ENCODE measurements at places on chromosomes 7 and 10.

GRCh38 chr7:123367031-123367430 lies 167.3 kb upstream of the SLC13A1 start:
- no peak for DNase-seq

- DNase-seq: no peak
Measured at GRCh38 chr7:29953726-29954347, 35.8 kb downstream of the SCRN1 start.

DNA sequence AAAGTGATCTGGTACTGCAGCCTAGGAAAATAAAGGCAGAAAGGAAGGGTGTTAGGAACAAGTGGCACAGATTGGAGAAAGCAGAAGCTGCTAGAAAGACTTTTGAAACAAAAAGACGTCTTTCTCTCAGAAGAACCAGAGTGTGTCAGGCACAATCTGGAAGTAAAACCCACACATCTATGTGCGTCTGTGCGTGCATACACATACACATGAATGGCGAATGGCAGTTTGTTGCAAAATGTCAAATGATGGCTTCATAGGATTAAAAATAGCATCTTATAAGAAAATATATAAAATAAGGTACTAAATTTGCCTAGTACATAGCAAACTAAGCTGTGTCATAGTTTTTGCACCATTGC lies 246.3 kb downstream of the CDK14 start:
- no peak for DNase-seq

DNA sequence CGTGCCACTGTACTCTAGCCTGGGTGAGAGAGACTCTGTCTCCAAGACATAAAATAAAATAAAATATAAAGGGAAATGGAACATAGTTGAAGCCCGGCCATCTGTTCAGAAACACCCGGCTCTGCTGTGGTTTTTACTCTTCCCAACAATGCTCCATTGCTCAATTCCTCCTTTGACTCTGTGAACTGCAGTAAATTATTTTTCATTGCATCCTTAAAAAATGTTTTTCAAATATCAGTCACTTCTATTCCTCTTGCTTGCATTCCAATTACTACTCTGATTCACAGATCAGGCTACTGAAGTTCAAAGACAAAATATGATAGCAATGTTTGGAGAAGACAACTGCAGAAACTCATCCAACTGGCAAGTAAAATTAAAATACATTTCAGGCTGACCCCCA lies 983.0 kb downstream of the SORCS1 start:
- DNase-seq: no peak

- DNase-seq: no peak
Measured at GRCh38 chr7:136104269-136104603, 127.1 kb upstream of the MTPN start.

DNA sequence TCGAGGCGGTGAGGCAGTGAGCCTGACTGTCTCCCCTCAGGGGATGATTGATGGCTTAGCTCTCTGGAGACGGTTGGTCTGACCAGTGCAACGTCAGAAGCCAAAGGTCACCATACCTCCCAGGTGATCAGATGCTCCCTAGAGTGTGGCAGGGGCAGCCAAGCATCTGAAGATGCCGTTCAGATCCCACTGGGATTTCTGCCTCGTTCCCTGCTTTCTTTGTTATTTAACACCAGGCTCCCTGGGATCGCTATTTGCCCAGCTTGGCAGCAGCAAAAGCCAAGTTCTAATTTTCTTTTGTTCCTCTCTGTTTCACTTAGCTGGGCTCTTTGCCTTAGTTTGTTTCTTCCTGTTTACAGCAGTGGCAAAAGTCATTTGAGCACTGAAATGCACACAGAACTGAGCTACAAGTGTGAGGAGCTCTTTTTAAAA lies 53.5 kb upstream of the SVIL start:
- no peak for DNase-seq

DNA sequence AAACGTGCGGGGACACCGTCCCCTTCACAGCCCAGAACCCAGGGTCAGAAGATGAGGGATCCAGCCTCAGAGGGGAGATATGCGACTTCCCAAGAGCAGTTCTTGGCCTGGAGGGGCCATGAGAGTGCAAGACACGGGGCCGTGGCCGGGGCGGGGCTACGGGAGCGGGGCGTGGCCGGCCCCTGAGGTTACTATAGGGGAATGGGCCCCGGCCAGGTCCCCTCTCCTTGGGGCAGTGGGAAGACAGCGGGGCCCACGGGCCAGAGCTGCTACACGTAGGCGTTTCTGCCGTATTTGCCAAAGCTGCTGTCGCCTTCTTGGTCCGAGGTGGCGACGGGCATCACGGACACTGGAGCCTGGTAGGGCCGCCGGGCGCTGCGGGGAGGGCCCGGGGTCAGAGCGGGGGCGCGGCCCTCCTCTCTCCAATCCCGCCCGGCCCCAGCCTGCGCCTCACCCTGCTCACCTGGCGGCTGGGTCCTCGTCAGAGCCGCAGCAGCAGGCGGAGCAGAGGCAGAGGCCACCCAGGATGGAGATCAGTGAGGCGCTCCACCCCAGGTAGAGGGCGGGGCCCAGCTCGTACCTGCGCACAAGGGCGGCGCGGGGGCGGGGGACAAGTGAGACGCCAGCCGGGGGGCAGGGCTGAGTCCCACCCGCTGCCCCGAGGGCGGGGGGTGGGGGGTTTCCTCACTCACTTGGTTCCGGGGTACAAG lies 5.3 kb downstream of the CLDN15 start:
- no peak for DNase-seq

- no peak for DNase-seq
Measured at GRCh38 chr10:65112573-65112972, 1591.4 kb downstream of the REEP3 start.

DNA sequence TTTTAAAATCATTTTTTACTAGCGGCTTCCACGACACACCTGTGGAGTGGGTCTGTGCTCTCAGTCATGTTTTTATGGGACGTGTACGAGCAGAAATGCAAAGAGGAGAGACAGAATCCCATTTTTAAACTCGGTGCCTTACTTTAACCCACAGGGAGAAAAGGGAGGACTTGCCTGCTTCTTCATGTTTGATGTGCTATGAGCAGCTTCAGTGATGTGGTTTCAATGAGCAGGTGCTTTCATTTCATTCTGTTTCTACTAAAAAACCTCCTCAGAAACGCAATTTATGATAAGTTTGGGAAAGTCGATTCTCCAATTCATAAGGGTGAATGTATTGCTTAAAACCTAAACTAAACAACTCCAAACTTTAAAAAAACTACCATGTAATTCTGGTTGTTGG lies 537.2 kb downstream of the GATA3 start:
- no peak for DNase-seq

DNA sequence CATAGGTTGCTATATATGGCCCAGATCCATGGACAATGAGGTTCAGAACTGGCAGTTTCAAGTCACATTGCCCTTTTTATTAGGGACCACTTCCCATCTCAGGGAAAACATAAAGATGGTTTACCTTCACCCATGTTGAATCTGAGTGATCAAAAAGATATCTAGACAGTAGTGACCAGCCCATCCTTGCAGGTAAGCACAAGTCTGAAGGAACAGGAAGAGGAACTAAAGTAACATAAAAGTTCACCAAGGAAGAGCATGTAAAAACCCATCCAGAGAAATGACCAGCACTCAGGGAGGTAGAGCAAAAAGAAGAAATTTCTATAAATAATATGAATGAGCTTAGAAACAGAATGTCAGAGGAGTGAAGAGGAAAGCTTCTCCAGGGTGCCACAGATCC lies 382.5 kb downstream of the PARD3 start:
- DNase-seq: no peak

DNA sequence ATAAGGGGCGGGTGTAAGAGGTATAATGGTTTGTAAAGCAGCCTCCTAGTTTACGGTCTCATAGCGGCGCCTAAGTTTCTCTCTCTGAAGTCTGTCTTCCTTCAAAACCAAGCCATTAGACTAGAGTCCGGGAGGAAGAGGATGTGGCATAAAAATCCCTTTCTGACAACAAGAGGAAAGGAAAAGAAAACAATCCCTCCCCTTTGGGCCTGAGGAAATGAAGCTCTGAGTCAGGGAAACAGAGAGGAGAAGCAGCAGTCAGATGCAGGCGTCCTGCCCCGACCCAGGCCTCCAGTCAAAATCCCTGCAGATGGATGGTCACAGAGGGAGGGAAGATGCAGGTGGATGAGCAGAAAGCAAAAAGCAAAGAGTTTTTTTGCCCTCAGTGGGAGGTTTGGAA lies 23.7 kb downstream of the PARP12 start:
- DNase-seq: no peak

- DNase-seq: no peak
Measured at GRCh38 chr7:137753948-137754851, 92.6 kb downstream of the DGKI start.

- no peak for DNase-seq
Measured at GRCh38 chr7:84042110-84042539, 152.5 kb downstream of the SEMA3A start.

- no peak for DNase-seq
Measured at GRCh38 chr7:72785166-72785955, 42.6 kb downstream of the TYW1B start.

GRCh38 chr7:107914831-107915230 lies 23.8 kb downstream of the DLD start:
- DNase-seq: no peak

DNA sequence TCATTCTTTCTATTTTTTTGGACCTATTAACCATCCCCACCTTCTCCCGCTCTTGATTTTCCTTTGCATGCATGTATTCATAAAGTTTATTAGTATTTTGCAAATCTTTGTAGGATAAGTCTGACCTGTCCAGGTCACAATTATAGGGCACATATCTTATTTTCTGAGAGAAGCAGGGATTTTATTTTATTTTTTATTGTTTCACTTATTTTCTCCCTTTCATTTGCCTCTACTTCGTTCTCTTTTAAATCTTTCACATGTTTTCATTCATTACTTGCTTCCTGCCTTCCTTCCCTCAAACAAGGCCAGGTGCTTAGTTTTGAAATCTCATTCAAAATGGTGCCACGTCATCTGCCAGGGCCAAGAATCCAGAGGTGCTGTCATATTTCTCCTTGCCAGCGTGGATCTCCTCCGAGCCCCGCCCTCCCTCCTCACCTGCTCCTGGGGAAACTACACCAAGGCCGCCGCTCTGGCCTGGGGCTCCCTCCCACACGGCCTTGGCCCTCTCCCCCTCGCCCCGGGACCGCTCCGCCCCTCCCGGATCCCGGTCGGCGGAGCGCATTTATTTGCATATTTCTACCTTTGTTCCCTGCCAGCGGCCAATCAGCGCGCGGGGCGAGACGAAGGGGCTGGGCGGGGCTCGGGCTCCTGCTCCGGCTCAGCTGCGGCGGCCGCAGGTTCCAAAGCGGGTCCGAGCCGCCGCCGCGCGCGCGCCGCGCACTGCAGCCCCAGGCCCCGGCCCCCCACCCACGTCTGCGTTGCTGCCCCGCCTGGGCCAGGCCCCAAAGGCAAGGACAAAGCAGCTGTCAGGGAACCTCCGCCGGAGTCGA lies at the start of gene TSPAN13:
Gene TSPAN13, plus strand, starts transcription at position 654 of the 830 bp plus-strand sequence. CDS start 213 bp downstream, outside the sequence.
- DNase-seq: peak; percentile 38

DNA sequence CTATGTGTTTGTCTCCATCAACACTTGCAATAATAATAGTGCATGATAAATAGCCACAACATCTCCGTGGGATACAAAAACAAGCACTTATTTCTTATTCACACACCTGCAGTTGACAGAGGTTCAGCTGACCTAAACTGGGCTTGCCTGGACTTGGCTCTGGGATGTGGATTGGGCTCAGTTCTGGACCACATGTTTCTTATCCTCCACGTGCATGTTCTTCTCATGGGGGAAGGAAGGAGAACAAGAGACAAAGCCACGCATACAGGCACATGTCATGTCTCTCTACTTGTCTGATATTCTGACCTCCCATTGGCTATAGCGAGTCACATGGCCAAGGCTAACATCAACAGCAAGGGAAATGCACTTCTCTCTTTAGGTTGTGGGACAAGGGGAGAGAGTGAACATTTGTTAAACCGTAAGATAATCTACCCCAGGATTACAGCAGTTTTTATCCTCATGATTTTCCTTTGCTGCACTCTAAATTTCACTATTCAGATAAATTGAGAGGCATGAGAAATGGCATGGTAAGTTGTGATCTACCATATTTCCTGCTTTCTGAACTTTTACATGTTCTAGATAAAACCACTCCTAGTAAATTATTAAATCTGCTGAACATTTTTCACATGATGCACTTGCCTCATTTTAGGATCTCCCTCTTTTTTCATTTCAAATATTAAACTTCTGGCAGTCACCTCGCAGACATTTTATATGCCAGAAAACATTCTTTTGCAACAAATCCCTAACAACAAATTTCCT lies 33.7 kb downstream of the CFAP58 start:
- no peak for DNase-seq

DNA sequence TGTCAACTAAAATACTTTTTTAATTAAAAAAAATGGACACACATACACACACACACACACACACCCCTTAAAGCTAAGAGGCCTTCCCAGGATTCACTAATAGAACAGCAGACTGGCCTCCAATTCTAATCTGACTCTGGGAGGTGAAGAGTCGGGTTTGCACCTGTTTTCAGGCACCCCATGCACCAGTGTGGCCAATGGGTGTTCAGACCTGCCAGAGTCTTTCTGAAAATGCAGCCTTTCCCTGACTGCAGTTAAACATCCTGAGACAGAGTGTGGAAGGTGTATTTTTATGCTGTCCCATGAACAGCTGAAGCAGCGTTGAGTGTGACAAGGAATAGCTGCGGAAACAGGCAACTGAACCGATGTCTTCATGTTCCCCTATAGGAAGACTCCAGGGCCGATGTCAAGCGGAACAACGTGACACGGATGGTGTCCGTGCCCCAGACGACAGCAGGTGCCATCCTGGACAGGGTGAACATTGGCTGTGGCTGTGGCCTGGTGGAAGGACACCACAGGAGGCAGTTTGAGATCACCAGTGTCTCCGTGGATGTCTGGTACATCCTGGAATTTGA lies 74.6 kb upstream of the LYZL2 start:
- DNase-seq: no peak

DNA sequence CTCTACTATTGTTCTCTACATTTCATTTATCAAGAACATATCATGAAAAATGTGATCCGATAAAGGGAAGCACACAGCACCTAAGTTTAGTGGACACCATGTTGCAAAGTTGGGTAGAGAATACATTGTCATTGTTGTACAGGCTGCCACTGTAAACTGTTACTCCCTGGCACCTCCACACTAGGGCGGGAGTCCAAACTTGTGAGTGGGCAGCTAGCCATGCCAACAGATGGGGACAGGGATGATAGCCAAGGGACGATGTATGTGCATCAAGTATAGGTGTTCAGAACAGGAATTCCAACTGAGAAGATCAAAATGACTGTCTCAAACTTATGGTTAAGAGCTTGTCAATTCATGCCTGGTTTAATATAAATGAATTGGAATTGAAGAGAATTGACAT lies 31.1 kb upstream of the COMMD3 start:
- no peak for DNase-seq

DNA sequence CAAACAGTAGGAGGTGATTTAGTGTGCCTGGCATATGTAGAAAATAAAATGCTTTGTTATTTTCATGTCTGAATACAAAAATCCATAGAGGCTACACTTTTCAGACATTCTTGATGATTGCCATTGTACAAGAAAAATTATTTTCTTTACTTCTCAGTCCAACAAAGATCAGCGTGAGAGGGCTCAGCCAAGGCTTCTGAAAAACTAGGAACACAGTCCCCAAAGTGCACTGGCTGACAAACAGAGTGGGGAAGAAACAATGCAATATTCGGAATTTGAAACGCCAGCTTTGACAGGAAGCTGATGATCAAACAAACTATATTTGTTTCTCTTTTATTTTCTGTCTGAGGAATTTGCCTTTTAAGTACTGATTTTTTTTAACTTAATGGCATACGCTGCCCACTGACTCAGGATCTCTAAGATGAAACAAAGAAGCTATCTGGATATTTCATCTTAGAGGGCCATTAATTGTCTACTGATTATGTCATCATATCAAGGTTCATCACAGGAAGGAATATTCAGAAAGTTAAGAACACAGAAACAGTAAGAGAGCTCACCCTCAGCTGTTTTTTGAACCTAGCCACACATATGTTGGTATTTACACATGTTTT lies 197.0 kb upstream of the INHBA start:
- no peak for DNase-seq

- no peak for DNase-seq
Measured at GRCh38 chr10:122499012-122499411, 37.7 kb downstream of the HTRA1 start.

All from 8988T (cell line).